Stimulated activated naive CD8-positive, alpha-beta T cell treated with anti-CD3 and anti-CD28 coated beads, Interleukin-15, Interleukin-2, amounts not matched to agents 100 U/mL and 50 U/mL, for 24 hours (primary cell): ENCODE measurements at places on chromosomes 11 and 22.
A peak's percentile ranks its signal among the peaks of the same experiment; 100 is the strongest.

DNA sequence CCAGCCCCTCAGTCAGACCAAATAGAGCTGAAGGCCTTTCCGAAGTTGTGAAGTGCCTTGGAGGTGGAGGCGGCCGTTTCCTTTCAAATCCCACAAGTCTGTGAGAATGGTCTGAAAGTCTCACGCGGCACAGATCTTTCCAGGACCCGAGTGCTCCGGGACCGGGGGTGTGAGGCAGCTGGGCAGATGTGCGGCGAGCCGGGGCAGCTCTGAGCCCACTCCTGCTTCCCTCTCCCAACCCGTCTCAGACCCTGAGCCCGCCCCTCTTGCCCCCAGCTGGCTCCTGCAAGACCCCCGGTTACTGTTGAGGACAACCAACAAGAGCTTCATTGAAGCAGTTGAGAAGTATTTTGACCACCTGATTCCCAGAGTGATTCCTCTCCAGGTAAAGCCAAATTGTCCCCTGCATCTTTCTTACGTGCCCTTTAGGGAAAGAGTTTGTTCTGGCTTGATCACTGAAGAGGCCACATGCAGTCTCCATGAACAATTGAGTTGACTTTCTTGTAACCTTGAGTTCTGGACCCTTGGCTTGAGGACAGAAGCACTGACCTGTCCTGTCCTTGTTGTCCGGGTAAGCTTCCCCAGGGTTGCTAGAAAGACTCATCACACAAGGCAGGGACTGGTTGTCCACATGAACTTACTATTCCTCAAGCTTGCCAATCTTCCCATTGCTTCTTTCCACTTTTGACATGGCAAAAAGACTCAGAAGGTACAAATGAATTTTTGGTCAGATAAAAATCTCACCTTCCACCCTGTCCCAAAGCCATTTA is 7.5 kb downstream of the GLB1L3 start:
- no peak for DNase-seq

- no peak for DNase-seq
These were observed 60.2 kb upstream of the EMID1 start for GRCh38 chr22:29145321-29146072.

DNA sequence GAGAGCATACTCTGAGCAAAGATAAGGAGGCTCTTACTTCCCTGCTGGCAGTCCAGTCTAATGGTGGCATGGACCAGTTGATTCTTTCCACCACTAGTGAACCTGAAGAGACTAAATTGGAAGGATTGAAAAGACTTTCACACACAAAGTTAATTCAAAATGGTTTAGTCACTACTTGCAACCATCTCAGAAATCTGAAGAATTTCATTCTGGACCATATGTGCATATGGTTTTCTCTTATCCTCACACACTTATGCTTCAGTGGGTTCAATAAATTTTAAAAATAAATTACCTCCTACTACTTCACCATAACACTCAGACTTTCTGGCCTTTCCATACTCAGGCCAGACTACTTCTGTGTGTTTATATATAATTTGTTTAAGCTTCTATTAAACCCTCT is 44.7 kb downstream of the CADM1 start:
- no peak for DNase-seq

DNA sequence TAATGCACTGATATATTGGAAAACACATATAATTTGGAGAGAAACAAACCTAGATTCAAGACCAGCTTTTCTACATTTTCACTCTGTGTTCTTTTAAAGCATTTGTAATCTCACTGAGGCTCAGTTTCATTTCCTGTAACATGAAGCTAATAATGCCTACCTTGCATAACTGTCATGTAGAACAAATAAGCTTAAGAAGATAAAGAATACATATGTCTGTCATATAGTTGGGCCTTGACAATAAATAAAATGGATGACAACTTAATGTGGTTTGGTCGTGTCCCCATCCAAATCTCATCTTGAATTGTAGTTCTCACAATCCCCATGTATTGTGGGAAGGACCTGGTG is 35.2 kb upstream of the FIBIN start:
- DNase-seq = no peak

- DNase-seq = no peak
These were observed 118.3 kb downstream of the CD44 start for GRCh38 chr11:35257281-35257680.

GRCh38 chr11:5553343-5553742 is 5.0 kb upstream of the OR52H1 start:
- no peak for DNase-seq

- no peak for DNase-seq
These were observed 20.6 kb upstream of the YWHAH start for GRCh38 chr22:31923747-31924146.

GRCh38 chr22:42300259-42301076 is 30.0 kb upstream of the TCF20 start:
- peak; percentile 39 for DNase-seq

DNA sequence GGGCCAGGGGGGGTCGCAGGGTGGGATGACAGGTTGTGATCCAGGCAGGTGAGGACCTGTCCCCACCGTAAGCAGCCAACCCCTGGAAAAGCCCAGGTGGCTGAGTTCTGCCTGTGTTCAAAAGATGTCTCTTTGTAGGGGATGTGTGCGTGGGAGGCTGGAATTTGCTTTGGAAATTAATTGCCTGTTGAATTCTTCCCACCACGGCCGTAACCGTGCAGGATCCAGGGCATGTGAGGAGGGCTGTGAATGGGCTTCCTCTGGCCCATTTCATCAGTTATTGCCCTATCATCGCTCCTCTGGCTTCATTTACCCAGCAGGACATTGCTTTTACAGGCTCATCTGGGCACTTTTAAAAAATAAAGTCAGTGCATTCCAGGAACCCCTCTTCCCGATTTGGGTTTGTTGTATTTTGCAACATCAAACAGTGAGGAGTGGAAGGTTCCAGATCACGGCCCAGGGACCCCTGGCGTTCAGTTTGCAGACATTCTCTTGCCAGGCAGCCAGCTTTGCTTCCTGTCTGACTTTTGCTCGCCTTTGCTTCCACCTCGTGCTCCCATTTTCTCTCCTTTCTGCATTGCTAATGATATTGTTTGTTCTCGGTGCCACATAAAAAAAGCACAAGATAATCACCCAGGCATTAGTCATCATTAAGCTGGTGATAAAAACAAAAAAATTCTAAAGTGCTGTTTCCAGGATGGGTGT is 1306.6 kb downstream of the BRD1 start:
- DNase-seq = no peak

DNA sequence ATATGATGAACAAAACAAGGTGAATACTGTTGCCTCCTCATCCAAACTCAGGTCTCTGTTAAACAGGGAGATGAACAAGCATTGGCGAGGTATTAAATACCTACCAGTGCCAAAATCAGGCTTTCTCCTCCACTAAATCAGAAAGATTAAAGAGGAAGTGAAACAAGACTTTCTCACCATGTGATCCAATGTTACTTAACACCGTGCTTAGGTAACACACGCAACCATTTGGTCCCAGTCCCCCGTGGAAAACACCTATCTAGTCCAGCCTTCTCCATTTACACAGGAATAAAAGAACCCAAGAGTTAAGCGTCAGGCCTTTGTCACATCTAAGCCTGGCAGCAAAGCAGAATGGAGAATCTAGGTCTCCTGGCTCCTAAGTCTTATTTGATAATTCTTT is 34.5 kb downstream of the TENM4 start:
- no peak for DNase-seq

- no peak for DNase-seq
These were observed 902.7 kb downstream of the TBC1D22A start for GRCh38 chr22:47665151-47665550.

- DNase-seq = no peak
These were observed 21.8 kb upstream of the ATXN10 start for GRCh38 chr22:45649809-45650208.

DNA sequence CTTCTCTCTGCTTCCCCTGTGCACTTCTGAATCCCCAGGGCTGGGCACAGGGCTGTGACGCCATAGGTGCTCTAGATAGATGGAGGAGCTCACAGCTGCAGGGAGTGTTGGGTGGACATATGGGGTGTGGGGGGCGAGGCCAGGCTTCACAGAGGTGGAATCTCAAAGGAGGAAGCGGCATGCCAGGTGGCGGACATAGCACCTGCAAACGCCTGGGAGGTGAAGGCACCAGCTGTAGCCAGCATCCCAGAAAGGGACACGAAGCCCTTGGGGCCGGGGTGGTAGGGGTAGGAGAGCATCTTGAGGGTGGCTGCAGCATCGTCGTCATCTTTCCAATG is 14.6 kb upstream of the KCNQ1OT1 start:
- no peak for DNase-seq
